Stimulated activated CD4-positive, alpha-beta T cell treated with anti-CD3 and anti-CD28 coated beads, Interleukin-4, amount 100 ng/mL, for 24 hours (primary cell): ENCODE measurements at places on chromosomes 7 and 10.
A peak's percentile ranks its signal among the peaks of the same experiment; 100 is the strongest.

DNA sequence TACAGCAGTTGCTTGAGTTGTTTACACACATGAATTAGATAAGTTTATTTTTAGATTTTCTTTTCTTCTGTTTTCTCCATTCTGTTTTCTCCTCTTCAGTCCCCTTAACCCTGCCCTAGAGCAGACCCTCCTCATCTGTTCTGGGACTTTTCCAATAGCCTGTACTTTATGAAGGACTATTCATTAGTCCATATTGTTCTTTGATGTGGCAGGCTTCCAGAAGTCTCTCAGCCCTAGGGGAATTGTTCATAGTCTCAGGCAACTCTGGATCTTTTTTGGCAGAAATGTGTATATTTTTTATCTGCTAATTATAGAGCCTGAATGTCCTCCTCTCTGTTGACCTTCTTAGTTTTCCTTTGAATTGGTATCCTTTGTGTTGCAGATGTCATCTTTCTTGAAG is 25.4 kb downstream of the KAT6B start:
- no peak for DNase-seq

DNA sequence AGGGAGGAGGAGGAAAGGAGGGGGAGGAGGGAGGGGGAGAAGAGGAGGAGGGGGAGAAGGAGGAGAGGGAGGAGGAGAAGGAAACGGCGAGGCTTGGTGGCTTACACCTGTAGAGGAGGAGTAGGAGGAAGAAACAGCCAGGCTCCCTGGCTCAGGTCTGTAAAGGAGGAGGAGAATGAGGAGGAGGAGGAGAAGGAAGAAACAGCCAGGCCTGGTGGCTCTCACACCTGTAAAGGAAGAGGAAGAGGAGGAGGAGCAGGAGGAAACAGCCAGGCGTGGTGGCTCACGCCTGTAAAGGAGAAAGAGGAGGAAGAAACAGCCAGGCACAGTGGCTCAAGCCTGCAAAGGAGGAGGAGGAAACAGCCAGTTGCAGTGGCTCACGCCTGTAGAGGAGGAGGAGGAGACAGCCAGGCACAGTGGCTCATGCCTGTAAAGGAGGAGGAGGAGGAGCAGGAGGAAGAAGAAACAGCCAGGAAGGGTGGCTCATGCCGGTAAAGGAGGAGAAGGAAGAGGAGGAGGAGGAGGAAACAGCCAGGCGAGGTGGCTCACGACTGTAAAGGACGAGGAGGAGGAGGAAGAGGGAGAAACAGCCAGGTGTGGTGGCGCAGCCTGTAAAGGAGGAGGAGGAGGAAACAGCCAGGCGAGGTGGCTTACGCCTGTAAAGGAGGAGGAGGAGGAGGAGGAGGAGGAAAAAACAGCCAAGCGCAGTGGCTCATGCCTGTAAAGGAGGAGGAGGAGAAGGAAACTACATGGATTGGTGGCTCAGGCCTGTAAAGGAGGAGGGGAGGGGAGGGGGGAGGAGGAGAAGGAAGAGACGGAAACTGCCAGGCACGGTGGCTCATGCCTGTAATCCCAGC is 14.9 kb upstream of the CRCP start:
- DNase-seq, result peak; percentile 16

- no peak for DNase-seq
Observed at GRCh38 chr10:84331091-84331490, 2.7 kb downstream of the CCSER2 start.

- no peak for DNase-seq
Observed at GRCh38 chr10:14598809-14599764, 175.6 kb downstream of the FAM107B start.

DNA sequence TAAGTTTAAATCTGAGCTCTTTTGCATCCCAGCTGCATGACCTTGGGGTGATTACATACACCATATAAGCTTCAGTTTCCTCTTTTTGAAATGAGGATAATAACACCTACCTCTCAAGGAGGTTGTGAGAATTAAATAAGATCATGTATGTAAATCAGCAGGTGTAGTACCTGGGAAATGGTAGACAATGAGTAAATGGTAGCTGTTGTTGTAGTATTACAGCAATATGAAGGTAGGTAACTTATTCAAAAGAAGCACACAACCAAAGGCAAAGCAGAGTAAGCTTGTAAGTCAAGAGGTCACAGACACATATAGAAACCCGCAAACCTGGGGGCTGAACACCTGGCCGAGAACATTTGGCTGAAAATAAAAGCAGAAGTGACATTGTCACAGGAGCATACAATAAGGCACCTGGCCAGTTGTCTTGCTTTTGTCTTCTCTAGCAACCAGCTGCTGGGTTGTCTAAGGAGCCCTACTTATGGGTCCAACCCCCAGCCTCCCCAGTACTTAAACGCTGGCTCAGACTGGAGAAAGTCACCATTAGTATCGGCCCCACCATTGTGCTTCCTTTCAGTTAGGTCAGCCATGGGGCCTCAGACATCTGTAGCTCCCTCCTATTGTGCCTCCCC is 203.6 kb upstream of the MKLN1 start:
- no peak for DNase-seq

DNA sequence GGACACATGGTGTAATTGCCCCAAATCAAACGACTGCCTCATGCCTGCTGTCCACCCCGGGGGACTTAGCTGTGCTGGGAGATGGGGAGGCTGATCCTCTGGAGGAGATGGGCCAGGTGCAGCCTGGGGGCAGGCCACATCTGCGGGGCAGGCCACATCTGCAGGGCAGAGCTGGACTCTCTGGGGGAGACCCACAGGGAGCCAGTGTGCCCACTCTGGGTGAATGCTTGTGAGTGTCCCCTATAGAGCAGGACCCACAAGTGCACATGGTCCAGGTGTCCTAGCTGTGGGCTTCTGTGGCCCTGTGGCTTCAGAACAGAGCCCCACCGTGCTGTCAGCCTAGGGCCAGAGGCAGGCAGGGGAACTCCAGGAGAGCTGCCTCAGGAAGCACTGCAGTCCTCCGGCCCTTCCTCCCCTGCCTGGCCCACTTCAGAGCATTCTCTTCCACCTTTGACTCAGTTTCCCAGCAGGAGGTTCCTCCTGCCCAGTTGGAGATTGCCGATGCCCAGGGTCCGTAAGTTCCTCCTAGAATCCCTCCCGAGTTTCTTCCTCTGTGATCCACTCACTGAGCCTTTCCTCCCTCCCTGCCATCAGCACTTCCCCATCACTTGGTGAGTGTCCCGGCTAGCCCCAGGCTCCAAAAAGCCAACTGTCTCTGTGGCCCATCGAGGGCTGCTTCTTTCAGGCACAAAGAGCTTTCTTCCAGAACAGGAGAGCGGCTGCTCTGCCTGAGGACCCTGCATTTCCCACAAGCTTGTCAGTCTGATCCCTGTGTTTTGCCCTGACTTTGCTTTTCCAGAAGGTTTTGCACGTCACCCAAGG is 50.3 kb downstream of the ADCYAP1R1 start:
- no peak for DNase-seq

DNA sequence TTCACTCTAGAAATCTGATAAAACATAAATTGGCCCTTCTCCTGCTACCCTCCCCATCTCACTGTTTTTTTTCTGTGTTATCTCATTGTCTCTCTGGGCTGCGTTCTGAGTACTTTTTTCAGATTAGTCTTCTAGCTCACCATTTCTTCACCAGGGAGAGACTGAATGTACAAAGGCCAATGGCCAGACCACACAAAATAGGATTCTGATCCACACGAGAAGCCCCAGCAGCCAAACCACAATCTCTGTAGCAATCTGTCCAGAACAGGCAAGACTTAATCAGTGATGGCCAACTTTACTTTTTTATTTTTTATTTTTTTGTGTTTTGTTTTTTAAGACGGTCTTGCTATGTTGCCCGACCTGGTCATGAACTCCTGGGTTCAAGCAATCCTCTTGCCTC is 55.9 kb upstream of the PAPSS2 start:
- no peak for DNase-seq

DNA sequence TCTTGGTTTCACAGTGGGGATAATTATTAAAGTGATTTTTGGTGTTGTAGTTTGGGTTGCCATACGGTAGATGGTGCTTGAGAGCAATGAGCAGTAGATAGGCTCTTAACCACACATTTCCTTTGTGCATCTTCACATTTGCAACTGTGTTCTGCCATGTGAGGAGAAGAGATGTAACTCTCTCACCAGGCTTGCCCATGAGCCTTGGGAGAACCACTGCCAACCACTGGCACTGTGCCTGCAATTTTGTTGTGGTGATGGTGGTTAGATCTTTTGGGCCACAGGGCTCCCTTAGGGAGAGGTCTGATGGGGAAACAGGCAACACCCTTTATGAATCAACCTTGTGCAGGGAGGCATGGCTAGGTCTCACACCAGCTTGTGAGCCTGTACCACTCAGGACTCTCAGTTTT is 204.3 kb downstream of the CCDC7 start:
- DNase-seq, result no peak

- DNase-seq, result no peak
Observed at GRCh38 chr10:77967611-77968022, 41.1 kb upstream of the DLG5 start.

DNA sequence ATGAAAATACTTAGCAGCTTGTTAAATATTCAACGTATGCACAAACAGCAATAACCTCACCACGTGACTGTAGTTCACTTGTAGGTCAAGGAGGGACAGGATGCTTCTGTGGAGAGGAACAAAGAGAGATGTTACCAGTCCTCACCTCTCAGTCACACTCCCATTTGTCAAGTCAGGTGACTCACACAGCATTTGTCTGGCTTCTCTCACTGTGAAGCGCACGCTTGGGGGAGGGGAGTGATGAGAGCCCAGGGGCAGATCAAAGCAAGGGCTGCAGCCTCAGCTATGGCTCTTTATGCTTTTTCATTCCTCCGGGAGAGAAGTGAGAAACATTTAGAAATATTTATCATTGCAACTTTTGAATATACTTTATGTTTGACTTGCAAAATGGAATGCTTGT is 2.9 kb upstream of the RBM20 start:
- peak; percentile 56 for DNase-seq

DNA sequence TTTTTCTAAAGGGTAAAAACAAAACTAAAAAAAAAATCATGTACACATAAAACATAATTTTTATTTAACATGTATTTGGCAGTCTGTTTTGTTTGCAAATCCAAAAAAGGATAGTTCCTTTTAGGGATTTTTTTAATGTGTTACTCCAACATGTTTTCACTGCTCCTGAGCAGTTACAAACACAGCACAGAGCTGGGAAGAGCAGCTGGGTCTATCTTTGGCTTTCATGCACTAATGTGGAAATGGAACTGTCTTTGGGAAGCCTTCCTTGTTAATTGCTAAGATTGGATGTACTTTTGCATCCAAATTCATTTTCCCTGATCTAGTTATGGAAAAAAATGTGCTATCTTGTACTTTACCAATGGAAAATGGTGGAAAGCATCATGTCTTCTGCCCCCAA is 1035.1 kb downstream of the CNTNAP2 start:
- DNase-seq, result no peak

DNA sequence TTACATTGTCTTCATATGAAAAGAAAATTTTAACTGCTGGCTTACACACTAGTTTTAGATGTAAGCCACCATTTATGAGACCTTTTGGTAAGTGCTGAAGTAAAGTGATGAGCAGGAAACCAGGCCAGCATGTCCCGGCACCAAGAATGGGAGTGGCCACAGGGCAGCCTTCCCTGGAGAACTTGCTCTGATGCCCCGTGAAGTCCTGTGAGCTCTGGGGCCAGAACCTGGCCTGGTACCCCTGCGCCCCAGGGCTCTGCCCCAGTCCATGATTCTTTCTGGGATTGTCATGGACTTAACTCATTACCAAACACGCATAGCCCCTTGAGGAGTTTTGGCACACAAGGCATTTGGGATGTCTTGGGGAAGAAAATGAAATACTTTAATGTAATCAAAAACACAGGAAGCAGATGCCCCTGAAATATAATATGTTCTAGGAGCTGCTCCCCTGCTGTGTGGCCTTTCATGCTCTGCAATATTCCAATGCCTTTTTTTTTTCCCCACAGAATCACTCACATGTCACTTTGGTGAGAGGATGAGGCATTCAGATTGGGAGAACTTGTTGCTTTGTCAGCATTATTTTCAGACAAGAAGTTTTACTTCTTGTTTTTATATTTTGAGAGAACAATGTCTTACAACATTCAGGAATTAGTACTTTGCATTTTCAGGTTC is 53.1 kb upstream of the CXCL12 start:
- DNase-seq, result no peak

- no peak for DNase-seq
Observed at GRCh38 chr7:147541261-147541660, 1049.3 kb upstream of the C7orf33 start.
